Activated naive CD4-positive, alpha-beta T cell treated with anti-CD3 and anti-CD28 coated beads, Interleukin-2, amount 50 U/mL, for 72 hours (primary cell): ENCODE measurements at places on chromosomes 11 and 22. TPM values are rescaled to one million over a fixed set of nuclear protein-coding genes. Genes with fewer than 3 reads are reported as not detected.

- DNase-seq: no peak
Observed at GRCh38 chr11:35288817-35289541, 130.4 kb downstream of the SLC1A2 start.

GRCh38 chr22:49956418-49956770 lies 4.2 kb upstream of the PIM3 start:
- DNase-seq: no peak

Gene EMID1
- total RNA-seq: not detected

Gene OR4A16
- total RNA-seq: not detected

Gene DENND5A
- total RNA-seq: 94.0 TPM

Gene IGSF9B
- 119 TPM for total RNA-seq
